Activated CD4-positive, alpha-beta T cell treated with anti-CD3 and anti-CD28 coated beads for 4 hours (primary cell): ENCODE measurements at places on chromosomes 6 and 20.
A peak's percentile ranks its signal among the peaks of the same experiment; 100 is the strongest.

- no peak for DNase-seq
Observed at GRCh38 chr6:109820706-109821350, 129.7 kb downstream of the FIG4 start.

GRCh38 chr6:5995949-5996713 lies 10.6 kb downstream of the NRN1 start:
- no peak for DNase-seq

DNA sequence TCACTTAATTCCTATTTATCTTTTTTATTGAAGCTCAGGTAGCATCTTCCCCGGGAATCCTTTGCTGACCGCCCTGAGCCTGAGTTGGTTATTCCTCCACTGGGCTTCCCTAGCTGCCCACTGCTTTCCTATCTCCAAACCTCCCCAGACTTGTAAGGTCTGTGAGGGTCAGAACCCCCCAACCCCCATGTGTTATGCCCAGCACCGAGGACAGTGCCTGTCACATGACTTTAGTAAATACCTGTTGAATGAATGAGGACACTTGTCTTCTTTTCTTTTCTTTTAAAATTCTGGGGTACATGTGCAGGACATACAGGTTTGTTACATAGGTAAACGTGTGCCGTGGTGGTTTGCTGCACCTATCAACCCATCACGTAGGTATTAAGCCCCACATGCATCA lies 105.9 kb downstream of the UST start:
- no peak for DNase-seq

- no peak for DNase-seq
Observed at GRCh38 chr6:13655700-13656099, 40.6 kb downstream of the NOL7 start.

DNA sequence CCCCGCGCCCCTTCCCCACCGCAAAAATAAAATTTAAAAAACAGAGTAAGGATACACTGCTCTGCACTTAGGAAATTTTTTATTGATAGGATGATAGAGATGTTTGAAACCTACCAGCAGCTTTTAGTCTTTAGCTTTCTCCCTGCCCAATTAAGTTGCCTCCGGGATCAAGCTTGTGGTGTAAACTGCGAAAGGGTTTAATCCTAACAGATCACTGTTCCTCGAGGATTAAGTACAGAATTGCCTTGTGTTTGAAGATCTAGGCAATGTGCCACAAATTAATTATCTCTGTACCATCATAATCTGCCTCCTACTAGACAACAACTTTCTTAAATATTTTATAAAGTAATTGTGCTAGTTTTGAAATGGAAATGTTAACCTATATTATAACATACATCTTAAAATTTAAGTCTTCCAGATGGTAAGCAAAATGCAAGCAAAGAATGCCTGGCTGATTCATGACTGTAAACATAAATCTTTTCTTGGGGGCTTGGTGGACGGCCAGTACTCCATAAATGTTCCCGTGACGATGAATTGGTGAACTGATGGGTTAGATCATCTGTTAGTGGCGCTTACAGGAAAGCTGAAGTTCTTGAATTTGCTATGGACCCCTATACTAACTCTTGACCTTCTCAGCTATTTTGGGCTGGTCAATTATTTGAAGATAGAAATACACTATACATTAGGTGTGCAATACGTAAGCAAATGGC lies 58.0 kb upstream of the ARHGAP18 start:
- DNase-seq, result no peak

GRCh38 chr6:107666084-107666980 lies 157.8 kb downstream of the SCML4 start:
- no peak for DNase-seq

DNA sequence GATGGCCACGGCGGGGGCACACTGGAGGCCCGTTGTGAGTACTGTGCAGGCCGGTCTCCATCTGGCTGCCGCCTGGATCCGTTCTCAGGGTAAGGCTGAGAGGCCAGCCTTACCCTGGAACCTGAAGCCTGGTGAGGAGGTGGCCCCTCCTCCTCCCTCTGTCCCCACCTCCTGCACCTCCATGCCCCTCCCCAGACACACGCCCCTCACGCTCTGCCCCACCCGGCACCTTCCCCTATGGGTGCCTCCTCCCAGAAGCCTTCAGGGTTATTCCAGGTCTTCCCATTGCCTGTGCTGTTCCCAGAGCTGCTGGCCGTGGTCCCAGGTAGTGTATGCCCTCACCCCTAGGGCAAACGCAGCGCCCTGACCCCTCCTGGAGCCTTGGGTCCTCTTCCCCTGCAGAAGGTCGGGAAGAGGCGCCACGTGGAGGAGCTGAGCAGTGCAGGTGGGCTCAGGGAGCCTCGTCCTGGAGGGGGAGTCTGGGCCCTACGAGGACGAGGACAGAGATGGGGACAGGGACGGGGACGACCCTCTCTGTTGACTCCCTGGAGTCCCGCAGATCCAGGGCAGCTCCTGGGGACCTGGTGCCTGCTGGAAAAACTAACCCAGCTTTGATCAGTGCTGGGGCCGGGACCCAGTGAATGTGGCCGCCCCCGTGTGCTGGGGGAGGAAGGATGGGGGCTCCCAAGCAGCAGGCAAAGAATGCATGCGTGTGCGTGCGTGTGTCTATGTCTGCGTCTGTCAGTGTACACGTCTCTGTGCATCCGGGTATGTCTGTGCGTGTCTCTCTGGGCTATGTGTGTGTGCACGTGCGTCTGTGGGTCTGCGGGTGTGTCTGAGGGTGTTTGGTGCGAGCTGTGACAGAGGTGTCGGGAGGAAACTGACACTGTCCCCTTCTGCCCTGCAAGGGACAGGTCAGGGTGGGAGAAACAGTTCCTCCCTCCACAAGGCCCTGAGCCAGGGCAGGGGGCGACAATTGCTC lies 8.2 kb upstream of the HRH3 start:
- DNase-seq, result no peak

DNA sequence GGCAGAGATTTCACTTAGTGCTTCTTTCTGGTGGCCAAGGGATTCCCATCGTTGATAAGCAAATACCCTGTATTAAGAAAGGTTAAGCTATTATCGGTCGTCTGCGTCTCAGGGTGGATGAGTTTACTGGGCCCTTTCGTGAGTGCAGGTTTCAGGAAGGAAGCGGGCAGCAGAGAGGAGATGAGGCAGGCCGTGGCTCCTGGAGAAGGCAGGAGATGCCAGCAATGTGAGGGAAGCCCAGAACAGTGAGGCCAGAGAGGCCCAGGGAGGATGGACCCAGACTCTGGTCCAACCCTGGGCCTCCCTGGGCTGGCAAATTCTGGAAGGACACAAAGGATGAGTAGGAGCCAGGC lies 11.2 kb downstream of the TFEB start:
- DNase-seq, result no peak

GRCh38 chr6:168318579-168319278 lies 848 bp downstream of the DACT2 start:
- DNase-seq, result no peak

- DNase-seq, result peak; percentile 70
Observed at GRCh38 chr6:144013486-144013909, 5.4 kb upstream of the PLAGL1 start.

DNA sequence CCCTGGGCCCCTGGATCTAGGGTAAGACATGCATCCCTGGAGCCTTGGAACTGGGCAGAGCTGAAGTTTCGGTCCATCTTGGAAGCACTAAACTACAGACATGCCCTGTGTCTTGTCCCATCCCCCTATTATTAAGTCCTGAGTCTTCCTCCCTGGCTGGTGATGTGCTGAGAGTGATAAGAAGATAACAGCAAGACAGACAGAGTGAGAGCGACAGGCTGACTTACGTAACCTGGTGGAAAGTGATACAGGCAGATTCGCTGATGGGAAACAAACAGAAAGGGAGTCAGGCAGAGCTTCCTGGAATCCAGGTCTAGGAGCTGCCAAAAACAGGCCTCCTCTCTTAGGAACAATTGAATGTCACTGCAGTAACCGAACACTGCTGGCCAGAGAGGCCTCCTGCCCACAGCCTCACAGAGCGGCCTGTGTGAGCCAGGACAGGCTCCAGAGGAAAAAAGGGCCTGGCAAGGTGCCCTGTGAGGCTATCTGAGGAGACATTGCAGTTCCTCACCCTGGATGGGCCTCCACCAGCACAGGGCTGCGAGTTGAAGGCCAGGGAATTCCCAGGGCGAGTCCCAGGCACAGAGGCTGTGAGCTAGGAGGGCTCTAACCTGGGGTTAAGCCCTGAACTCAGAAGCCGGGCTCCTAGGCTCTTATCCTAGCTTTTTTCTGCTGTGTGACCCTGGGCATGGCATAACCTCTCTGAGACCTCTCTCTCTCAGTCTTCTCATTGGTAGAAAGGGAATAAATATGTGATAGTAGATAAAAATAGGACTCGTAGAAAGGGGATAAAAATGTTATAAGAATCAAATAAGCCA lies 34.2 kb upstream of the B4GALT5 start:
- DNase-seq, result no peak

DNA sequence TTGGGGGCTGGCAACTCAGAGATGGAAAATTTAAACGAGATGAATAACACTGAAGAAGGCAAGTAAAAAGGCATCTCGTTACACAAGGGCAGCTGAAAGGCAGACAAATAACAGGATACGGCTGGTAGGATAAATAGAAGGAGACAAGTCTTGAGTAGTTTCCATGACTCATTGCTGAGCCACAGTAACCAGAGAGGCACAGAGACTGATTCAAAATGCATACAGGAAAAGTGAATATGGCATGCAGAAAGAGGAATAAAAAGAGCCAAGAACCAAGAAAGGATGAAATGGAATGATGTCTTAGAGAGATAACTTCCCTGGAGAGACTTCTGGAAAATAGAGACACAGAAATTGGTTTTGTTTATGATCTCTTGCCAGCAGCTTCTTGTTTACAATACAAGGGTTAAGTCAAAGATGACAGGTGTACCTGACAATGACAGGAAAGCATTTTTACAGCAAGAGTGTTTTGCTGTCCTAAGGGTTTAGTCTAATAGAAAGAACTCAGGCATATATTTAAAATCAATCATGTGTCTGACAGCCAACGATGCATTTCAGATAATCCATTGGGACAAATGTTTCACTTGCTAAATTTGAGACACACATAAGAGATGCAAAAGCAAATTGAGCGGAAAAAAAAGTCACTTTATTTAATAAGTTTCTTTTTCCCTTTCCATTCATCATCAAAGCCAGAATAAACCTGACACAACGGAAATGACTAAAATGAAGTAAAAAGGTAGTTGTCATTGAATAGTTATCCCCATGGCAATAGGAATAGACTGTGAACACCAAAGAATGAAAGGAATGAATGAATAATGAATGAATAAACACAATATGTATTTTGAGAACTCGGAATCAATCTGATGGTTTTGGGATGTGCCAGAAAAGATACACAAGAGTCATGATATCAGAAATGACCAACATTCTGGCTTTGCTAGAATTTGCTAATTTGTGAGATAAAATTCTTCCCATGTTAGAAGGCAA lies 68.0 kb upstream of the KCNQ5 start:
- DNase-seq, result no peak

GRCh38 chr6:7770111-7770510 lies 44.2 kb downstream of the BMP6 start:
- DNase-seq, result no peak

DNA sequence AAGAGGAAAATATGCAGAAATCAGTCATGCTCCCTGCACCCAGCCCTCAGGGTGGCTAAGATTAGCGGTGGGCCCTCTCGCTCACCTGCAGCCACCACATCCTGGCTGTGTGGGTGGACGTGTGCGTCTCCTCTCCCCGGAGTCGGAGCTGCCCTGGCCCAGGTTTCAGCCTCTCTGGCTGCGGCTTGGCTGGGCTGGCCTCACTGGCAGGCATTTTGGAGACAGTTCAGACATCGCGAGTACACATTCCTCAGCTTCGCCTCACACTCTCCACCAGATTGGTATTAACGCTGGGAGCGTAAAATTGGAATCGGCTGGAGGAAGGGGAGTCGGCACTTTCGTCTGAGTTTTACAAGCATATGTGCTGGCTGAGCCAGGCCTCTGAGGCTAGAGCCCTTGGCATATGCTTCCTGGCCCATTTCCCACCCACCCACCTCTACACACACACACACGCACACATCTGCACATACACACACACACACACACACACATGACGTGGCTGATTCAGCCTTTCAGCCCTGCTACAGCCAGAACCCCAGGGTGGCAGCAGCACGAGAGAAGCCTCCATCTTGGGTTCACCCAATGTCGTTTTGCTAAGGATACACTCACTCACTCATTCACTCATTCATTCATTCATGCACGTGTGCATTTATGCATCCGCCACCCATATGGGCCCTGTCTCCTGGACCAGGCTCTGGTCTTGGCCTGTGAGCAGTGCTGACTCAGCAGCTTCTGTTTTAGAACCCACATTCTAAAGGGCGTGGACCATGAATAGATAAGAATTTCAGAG lies 42.9 kb downstream of the BCAS4 start:
- no peak for DNase-seq

GRCh38 chr6:20162515-20162914 lies 49.8 kb downstream of the MBOAT1 start:
- DNase-seq, result no peak

DNA sequence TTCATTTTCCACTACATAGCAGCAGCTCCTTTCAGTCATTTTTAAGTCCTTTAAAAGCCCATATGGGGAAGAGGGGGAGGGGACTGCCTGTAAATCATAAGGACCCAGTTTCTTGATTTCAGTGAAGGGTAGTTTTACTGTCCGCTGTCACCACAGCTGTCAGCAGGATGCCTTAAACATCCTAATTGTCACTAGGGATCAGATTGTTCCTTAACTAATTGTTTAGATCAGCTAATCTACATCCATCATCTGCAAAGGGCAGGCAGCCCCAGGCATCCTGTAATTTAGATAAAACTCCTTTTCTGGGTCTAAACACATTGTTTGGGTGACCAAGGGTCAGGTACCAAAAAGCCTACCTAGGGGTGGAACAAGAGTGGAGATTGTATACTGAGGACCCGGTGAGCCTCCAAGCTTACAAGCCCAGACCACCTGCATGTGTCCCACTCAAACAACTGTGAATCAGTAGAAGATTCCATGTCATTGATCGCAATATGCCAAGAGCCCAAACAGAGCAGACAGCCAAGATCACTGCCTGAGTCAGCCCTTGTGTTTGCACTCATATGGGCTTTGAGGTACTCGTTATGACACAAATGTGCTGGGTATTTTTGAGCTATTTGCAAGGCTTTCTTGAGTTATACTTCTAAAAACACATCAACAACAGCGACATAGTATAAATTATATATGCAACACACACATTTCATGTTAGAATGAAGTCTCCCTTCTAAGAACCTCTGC lies 198.7 kb upstream of the CEP162 start:
- no peak for DNase-seq

- no peak for DNase-seq
Observed at GRCh38 chr6:156348424-156348823, 428.8 kb upstream of the ARID1B start.

DNA sequence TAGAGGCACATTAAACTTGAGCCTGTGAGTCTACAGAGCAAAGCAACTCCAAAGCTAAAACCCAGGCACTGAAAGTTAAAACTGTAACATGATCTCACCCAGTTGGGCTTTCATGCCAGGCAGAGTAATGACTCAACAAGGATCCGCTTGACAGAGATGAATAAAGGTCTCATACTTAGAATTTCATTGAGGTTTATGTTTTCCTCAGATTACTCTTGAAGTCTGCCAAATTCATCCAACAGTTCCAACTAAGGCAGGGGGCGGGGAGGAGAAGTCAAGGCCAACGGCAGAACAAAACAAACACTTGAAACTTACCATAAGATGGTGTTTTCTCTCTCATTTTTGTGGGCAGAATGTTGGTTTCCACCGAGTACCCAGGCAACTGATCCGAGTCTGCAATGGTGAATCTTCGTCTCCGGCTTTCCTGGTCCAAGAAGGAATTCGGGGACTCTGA lies 54.0 kb upstream of the IPCEF1 start:
- DNase-seq, result no peak

GRCh38 chr6:90328004-90328403 lies 31.4 kb upstream of the BACH2 start:
- no peak for DNase-seq
